ENCODE measurements at places on chromosomes 4 and X. TPM values are rescaled to one million over a fixed set of nuclear protein-coding genes. Genes with fewer than 3 reads are reported as not detected.

Gene WDR1
- 306 TPM for total RNA-seq

Gene DCHS2
- total RNA-seq = 1.4 TPM

Gene MAGEA4
- 11.4 TPM for total RNA-seq

Gene MAGEA3
- total RNA-seq = 1.8 TPM

Gene NDP
- 0.28 TPM for total RNA-seq

Gene FRG2
- total RNA-seq = not detected

Gene SPP1
- 56.6 TPM for total RNA-seq

Gene GUCY1A1
- total RNA-seq = 0.20 TPM

Gene HSFX2
- not detected for total RNA-seq

Gene NAT8L
- 20.0 TPM for total RNA-seq

Gene BEND2
- not detected for total RNA-seq

DNA sequence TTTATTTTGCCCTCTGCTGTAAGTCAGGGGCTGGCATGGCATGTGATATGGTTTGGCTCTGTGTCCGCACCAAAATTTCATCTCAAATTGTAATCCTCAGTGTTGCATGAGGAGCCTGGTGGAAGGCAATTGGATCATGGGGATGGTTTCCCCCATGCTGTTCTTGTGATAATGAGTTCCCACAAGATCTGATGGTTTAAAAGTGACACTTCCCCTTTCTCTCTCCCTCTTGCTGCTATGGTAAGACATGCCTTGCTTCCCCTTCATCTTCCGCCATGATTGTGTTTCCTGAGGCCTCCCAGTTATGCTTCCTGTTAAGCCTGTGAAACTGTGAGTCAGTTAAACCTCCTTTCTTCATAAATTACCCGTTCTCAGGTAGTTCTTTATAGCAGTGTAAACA is 72.0 kb upstream of the MSX1 start:
- H3K27ac ChIP-seq = no peak overlapping the region
- no peak for DNase-seq
- no peak overlapping the region for H3K4me3 ChIP-seq
- peaks cover 39% of the 10 kb centered on the region for H3K36me3 ChIP-seq
- H3K27me3 ChIP-seq = peaks cover 18% of the 10 kb centered on the region

DNA sequence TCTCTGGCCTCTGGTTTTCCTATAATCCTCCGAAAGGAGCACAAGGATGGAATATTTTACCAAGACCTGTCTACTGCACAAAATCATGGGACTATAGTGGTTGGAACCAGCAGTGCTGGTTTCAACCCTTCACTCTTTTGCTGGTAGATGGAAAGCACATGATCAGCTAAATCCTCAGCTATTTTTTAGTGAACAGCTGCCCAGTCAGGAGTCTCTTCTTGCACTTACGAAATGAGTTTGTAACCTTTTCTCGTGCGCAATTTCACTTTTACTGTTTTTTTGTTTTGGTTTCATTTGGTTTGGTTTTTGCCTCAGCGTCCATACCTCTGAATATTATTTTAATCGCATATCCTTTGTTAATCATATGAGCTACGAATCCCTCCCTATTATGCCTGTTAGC is 418.5 kb upstream of the CPEB2 start:
- H3K4me3 ChIP-seq = no peak overlapping the region
- H3K27ac ChIP-seq = no peak overlapping the region
- H3K27me3 ChIP-seq = no peaks in the 10 kb centered on the region
- H3K36me3 ChIP-seq = no peaks in the 10 kb centered on the region

- H3K36me3 ChIP-seq = peaks cover 54% of the 10 kb centered on the region
- no peak overlapping the region for H3K4me3 ChIP-seq
- DNase-seq = no peak
- no peaks in the 10 kb centered on the region for H3K27me3 ChIP-seq
- peaks cover 8% of the 10 kb centered on the region for H3K4me1 ChIP-seq
- H3K27ac ChIP-seq = no peak overlapping the region
Observed at GRCh38 chrX:13774696-13775095, 40.1 kb downstream of the OFD1 start.

DNA sequence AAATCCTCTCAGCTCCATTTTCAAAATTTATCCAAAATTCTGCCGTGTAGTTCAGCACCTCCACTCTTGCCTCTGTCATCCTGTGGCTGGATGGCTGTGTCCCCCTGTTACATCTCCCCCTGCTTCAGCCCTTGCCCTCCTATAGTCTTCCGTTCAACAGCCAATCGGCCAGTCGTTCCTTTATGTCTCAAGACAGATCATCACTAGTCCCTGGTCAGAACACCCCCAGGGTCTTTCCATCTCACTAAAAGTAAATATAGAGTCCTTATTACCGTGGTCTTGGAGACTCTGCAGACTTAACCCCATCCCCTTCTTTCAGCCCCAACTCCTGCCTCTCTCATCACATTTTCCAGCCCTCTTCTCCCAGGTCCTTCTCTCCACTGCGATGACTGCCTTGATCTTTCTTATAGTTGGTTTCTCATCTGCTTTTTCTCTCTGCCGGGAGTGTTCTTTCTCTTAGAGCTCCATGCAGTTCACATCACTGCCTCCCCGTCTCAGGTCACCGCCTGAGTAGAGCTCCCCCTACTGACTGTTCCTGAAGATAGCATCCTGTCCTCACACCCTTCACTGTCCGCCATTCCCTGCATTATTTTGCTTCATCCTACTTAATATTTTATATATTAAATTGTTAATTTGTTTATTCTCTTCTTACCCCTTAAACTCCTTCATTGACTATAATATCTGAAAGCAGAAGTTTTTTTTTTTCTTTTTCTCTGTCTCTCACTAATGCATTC is 736.9 kb upstream of the MAGEB2 start:
- peaks cover 11% of the 10 kb centered on the region for H3K27me3 ChIP-seq
- H3K36me3 ChIP-seq = no peaks in the 10 kb centered on the region
- peaks cover 6% of the 10 kb centered on the region for H3K4me1 ChIP-seq
- DNase-seq = peak; percentile 15
- no peak overlapping the region for H3K27ac ChIP-seq

- H3K27me3 ChIP-seq = no peaks in the 10 kb centered on the region
- no peak overlapping the region for H3K27ac ChIP-seq
- no peaks in the 10 kb centered on the region for H3K36me3 ChIP-seq
- no peak overlapping the region for H3K4me3 ChIP-seq
- no peak for DNase-seq
Observed at GRCh38 chrX:140967036-140967435, 35.4 kb upstream of the SPANXB1 start.

DNA sequence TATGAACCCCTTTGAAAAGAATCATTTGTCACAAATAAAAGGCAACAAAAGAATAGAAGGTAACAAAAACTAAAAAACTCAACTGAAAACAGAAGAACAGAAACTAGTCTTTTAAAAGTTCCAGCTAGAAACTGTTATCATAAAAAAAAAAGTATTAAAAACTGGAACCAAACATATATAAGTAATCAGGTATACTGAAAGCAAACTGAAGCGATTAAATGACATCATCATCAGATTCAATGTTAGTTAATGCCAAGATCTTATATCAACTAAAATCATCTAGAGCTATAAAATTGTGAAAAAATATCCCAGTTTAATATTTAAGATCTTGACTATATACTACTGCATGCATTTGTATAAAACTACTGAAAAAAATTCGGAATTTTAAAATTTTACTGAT is 36.0 kb downstream of the CENPE start:
- H3K27me3 ChIP-seq = no peaks in the 10 kb centered on the region
- no peak overlapping the region for H3K27ac ChIP-seq
- no peak for DNase-seq

- H3K27me3 ChIP-seq = no peaks in the 10 kb centered on the region
- no peaks in the 10 kb centered on the region for H3K4me1 ChIP-seq
- no peak overlapping the region for H3K4me3 ChIP-seq
- no peak overlapping the region for H3K27ac ChIP-seq
- peak; percentile 62 for DNase-seq
- peaks cover 29% of the 10 kb centered on the region for H3K36me3 ChIP-seq
Observed at GRCh38 chr4:25767877-25768725, 94.7 kb downstream of the SEL1L3 start.

- peaks cover 12% of the 10 kb centered on the region for H3K36me3 ChIP-seq
- DNase-seq = no peak
- H3K4me1 ChIP-seq = peaks cover 46% of the 10 kb centered on the region
- peak overlapping the region; percentile 44 for H3K27ac ChIP-seq
- H3K4me3 ChIP-seq = no peak overlapping the region
Observed at GRCh38 chr4:61380865-61381264, 180.7 kb downstream of the ADGRL3 start.

DNA sequence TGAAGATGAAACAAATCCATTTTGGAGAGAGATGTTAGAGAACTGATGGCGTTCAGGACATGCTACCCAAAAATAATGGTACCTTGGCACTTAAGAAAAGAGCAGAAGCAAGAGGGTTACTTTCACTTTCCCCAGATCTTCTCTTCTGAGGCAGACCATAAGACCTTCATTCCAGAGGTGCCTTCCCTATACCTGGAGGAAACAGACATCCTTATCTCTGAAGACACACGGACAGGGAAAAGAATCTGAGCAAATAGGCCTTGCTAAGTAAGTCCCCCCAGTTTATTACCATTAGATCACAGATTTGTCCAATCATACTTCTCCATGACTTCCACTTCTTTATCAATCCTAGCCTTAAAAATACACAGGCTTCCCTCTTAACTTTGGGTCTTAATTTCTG is 2.0 kb upstream of the FGF2 start:
- H3K4me1 ChIP-seq = peaks cover 38% of the 10 kb centered on the region
- H3K36me3 ChIP-seq = peaks cover 14% of the 10 kb centered on the region
- no peak overlapping the region for H3K4me3 ChIP-seq
